Right cardiac atrium (tissue), 5 donors: ENCODE measurements at places on chromosomes 13 and 19. TPM values are rescaled to one million over a fixed set of nuclear protein-coding genes. Genes with fewer than 3 reads are reported as not detected.

The VAV1 gene
- polyA plus RNA-seq, result 0.84 TPM

The ENOX1 gene
- polyA plus RNA-seq, result 2.1 TPM

The AXL gene
- polyA plus RNA-seq, result 12.3 TPM

The VSTM2B gene
- not detected for polyA plus RNA-seq

The TMEM150B gene
- 0.68 TPM for polyA plus RNA-seq

The TMEM59L gene
- polyA plus RNA-seq, result 4.8 TPM

The FEM1A gene
- polyA plus RNA-seq, result 20.1 TPM

The PPM1N gene
- 0.91 TPM for polyA plus RNA-seq

The RNF225 gene
- not detected for polyA plus RNA-seq
